ENCODE measurements at places on chromosomes 3 and 15.

GRCh38 chr15:89299896-89300295 lies 34.7 kb downstream of the POLG start:
- DNase-seq, result peak; percentile 17

- DNase-seq, result peak; percentile 94
Observed at GRCh38 chr3:64595253-64595694, 92.5 kb downstream of the ADAMTS9 start.

DNA sequence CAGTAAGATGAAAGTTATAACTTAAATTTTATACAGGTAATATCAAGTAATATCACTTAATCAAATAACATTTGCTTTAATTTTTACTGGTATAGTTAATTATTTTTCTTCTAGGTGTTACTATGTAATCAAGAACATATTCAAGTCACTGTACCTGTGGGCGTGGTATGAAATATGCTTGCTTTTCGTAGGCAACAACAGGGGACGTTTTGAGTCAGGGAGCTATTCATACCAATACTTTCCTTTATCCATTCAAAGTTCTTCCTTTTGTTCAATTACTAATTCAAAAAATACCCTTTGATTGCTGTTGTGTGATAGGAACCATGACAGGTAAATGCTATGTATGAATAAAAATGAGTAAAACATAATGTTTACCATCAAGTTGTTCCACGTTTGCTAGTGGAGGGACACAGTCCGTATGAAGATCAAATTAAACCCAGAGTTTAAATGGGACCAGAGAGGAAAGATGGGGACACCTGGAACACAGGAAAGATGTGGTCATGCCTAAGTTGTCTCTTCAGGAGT lies 654.0 kb upstream of the KCNMB2 start:
- DNase-seq, result no peak

DNA sequence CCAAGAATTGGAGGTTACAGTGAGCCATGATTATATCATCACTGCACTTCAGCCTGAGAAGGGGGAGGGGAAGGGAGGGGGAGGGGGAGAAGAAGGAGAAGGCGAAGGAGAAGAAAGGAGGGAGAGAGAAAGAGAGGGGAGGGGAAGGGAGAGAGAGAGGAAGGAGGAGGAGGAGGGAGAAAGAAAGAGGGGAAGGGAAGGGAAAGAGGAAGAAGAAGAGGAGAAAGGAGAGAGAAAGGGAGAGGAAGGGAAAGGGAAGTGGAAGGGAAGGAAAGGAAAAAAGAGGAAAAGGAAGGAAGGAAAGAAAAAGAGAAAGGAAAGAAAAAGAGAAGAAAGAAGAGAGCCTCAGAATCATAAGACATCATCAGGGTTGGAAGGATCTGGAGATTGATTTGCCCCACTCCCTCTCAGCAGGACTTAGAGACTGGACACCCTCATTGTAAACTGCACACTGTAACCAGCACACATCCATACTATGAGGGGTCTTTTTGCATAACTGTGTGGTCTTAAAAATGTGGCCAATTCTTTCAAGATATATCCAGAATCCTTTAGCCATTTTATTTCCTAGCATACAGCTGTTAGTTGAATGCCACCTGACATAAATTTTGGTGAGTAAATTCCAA lies 130.9 kb downstream of the CMSS1 start:
- DNase-seq, result no peak

DNA sequence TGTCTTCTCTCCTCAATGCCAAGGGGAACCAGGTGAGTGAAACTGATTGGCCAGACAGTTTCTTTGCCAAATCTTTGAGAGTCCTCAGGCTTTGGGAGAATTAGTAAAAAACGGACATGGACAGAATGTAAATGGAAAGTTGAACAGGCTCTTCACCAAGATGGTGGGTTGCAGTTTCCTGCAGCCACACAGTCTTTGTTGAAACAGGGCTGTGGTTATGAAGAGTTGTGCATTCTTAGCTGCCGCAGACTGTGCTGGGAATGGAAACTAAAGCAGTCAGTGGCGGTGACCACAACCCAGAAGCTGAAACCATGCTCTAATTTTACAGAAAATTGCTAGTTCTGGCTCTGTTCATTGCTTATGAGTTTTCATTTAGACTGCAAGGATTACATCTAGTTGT lies 42.1 kb upstream of the TASOR start:
- DNase-seq, result no peak

DNA sequence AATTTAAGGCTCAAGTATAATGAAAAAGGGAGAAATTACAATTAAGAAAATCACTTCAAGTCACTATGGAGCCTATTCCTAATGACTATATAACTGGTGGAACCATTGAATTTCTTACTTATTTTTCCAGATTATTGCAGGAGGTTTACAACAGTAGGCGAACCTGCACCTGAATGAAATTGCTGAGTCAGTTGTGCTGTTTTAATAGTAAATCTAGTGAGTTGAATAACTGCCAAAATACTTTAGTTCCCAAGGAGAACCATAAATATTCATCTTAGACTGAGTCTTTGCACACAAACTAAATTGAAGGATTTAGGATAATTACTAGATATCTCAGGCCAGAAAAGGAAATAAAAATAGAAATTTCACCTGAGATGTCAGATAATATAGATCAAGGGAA lies 1052.8 kb downstream of the NAALADL2 start:
- no peak for DNase-seq

- no peak for DNase-seq
Observed at GRCh38 chr15:85947936-85948335, 131.7 kb upstream of the AGBL1 start.

DNA sequence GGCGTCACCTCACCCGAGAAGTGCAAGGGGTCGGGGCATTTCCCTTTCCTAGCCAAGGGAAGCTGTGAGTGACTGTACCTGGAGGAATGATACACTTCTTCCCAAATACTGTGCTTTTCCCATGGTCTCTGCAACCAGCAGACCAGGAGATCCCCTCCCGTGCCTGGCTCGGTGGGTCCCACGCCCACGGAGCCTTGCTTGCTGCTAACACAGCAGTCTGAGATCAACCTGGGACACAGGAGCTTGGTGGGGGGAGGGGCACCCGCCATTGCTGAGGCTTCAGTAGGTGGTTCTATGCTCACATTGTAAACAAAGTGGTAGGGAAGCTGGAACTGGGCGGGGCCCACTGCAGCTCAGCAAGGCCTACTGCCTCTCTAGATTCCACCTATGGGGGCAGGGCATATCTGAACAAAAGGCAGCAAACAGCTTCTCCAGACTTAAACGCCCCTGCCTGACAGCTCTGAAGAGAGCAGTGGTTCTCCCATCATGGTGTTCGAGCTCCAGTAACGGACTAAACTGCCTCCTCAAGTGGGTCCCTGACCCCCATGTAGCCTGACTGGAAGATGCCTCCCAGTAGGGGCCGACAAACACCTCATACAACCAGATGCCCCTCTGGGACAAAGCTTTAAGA lies 31.4 kb upstream of the ABHD5 start:
- no peak for DNase-seq

DNA sequence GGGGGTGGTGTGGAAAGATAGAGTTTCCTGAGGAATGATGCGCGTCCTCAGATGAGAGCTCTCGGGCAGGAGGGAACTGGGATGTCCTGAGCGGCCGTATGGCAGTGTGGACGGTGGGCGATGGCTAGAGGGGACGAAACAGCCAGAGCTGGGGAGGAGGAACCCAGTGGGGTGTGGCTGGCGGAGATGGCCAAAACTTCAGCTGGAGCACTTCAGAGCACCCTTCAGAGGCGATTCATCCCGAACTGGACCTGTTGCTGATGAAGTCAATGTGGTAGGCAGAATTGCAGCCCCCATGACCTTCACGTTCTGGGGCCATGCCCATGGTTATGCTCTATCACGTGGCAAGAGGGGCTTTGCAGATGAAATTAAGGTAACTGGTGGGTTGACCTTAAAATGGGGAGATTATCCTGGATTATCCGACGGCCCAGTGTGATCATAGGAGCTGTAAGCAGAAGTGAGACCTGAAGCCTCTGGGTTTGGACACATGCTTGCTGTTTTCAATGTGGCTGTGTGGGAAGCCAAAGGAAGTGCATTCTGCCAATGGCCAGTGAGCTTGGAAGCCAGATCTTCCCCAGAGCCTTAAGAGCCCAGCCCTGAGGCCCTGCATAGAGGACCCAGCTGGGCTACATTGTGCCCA lies 52.3 kb downstream of the ATP1B3 start:
- DNase-seq, result no peak

- no peak for DNase-seq
Observed at GRCh38 chr15:70535955-70536338, 227.4 kb downstream of the UACA start.

DNA sequence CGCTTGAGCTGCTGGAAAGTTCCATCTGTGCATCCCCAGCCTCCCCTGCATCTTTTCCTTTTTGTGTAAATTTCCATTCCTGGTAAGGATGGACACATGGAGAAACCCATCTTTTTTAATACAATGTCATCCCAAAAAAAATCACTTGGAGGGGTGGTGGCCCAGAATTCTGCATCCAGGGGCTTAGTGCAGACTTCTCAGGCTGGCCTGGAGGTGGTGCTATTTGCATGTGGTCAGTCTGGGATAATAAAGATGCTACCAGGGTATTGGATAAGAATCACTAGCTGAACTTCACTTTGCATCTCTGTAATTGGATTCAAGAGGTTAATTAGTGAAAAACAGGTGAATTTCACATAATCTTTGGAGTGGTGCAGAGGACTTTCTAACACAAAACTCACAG lies 1.8 kb upstream of the ZSCAN2 start:
- DNase-seq, result peak; percentile 58

DNA sequence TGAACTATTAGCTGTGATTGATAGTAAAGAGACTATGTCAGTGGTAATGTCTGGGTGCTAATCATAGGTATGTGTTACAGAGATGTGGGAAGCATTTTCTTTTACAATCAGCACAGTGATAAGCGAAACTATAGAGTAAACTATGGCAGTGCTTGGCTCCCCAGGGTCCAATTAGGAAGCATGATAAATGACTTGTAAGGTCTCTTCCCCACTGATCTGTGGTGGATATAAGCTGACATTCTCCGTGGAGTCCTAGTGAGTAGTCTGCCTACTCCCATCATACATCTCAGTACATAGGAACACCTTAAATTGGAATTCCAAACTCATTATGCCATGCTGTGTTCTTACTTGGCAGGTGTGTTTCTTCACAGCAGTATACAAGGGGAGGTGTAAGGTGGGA lies 204.2 kb downstream of the GAP43 start:
- no peak for DNase-seq

DNA sequence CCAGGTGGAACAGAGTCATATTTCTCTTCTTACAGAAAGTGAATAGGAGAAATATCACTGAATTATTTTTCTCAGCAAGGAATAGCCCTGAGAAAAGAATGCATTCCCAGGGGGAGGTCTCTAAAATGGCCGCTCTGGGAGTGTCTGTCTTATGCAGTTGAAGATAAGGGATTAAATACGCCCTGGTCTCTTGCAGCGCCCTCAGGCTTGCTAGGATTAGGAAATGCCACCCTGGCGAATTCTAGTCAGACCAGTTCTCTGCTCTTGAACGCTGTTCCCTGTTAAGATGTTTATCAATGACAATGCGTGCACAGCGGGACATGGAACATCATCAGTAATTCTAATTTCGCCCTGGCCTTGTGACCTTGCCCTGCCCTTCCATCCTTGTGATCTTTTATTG lies 949.0 kb upstream of the SEMA6D start:
- DNase-seq, result no peak

GRCh38 chr3:116927918-116928317 lies 218.3 kb downstream of the TUSC7 start:
- no peak for DNase-seq

GRCh38 chr15:69524296-69524695 lies 71.7 kb downstream of the RPLP1 start:
- DNase-seq, result no peak

DNA sequence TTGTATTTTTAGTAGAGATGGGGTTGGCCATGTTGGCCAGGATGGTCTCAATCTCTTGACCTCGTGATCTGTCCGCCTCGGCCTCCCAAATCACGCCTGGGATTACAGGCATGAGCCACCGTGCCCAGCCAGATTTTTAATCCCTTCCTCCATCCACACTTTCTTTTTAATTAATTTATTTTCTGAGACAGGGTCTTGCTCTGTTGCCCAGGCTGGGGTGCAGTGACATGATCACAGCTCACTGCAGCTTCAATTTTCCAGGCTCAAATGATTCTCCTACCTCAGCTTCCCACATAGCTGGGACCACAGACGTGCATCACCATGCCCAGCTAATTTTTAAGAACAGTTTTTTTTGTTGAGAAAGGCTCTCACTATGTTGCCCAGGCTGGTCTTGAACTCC lies 43.6 kb downstream of the RAF1 start:
- no peak for DNase-seq

GRCh38 chr15:41493902-41494189 lies 172 bp downstream of the ITPKA start:
- DNase-seq, result no peak

- DNase-seq, result no peak
Observed at GRCh38 chr3:15064299-15064834, 748 bp downstream of the MRPS25 start.

DNA sequence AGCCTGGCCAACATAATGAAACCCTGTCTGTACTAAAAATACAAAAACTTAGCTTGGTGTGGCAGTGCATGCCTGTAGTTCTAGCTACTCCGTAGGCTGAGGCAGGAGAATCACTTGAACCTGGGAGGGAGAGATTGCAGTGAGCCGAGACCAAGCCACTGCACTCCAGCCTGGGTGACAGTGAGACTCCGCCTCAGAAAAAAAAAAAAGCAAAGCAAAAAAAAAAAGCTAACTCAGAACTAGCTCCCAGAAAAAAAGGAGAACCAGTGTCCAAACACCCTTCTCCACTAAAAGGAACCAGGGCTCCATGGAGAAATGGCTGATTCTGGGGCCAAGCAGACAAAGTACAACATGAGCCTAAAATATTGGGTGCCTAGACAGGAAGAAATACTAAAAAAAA lies 16.7 kb upstream of the CRTC3 start:
- DNase-seq, result no peak

- DNase-seq, result no peak
Observed at GRCh38 chr15:93459396-93459795, 370.4 kb upstream of the RGMA start.

DNA sequence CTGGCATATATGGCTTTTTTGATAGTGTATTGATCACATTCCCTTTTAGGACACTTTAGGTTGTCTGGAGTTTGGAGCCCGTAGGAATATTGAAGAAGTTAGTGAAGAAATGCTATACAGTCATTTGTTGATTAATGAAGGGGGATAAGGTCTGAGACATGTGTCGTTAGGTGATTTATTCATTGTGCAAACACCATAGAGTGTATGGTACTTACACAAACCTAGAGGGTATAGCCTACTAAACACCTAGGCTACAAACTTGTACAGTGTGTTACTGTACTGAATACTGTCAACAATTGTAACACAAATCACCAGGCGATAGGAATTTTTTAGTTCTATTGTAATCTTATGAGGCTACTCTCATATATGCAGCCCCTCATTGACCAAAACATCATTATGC lies 3.3 kb downstream of the TPM1 start:
- no peak for DNase-seq

DNA sequence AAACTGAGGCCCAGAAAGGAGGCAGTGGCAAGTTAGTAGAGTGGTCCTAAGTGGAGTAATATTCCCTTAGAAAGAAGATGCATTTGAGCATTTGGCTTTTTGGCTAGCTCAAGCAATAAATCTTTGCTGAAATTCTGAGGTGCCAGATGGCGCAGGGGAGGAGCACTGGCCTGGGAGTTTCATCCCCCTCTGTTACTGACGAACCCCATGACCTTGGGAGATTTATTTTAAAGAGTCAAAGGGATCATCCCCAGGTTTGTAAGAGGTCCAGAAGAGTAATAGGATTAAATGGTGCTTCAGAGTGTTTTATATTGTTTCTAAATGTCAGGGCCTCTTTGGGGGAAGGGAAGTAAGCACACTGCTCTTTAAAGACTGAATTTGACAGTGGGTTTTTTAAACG lies 85.1 kb upstream of the PIAS1 start:
- DNase-seq, result no peak

- DNase-seq, result no peak
Observed at GRCh38 chr15:54482251-54482650, 504.0 kb downstream of the UNC13C start.

Data from brain microvascular endothelial cell (primary cell).